ENCODE measurements at places on chromosomes 1 and 21.

GRCh38 chr1:21814241-21814918, 2.3 kb downstream of the LDLRAD2 start:
- peak; percentile 61 for DNase-seq

DNA sequence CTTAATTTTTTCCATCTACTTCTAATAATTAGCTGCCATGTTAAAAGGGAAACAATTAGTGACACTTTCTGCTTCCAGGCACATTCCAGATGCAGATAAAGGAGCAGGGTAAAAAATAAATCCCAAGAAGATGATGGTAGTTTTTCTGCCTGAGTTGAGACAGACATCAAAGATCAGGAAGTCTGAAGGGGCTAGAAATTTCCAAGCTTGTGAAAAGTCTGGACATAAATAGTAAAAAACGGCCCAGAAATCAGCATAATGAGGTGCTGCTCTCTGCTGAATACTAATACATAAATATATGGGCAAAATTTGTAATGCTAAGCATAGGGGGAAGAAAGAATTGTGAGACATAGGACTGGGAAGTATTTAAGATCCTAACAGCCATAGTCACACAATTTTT, 460.0 kb upstream of the RGS18 start:
- DNase-seq = no peak

GRCh38 chr21:39685236-39685635, 59.7 kb upstream of the IGSF5 start:
- no peak for DNase-seq

- DNase-seq = no peak
Observed at GRCh38 chr1:9313576-9313975, 20.9 kb downstream of the SPSB1 start.

DNA sequence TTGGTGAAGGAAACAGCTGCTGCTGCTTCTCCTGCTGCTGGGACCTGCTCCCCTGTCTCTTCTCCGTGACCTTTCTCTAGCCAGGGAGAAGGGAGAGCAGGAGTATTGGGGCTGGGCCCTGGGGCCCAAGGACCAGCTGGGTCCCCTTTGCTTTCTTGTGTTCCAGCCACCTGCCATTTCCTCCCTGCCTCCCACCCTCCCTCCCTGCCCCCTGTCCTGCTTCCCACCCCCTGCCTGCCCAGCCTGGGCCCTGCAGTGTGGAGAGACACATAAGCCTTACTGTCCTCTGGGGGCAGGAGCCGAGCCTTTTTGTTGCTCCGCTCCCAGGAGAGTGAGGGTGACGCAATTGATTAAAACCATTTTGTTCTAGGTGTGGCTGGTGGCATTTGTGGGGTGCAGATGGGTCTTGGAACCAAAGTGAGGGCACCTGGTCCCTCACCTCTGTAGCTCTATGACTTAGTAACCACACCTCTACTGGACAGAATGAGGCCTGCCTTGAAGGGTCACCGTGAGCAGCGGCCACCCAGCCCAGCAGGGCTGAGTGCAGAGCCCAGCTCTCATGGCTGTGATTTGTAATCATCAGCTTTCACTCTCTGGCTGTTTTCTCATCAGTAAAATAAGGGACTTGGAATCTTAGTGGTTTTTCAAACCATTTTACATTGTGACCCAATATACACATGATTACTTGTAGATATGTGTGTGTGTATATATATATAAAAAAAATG, 13.9 kb upstream of the TMEM222 start:
- DNase-seq = peak; percentile 55

GRCh38 chr21:26136671-26137070, 33.9 kb downstream of the APP start:
- no peak for DNase-seq

All from NB4 (cell line).